Mesothelial cell of epicardium (in vitro differentiated cells): ENCODE measurements at places on chromosomes 3 and 15. TPM values are rescaled to one million over a fixed set of nuclear protein-coding genes. Genes with fewer than 3 reads are reported as not detected.

SLC6A1 gene
- not detected in 3 replicates for total RNA-seq

DNA sequence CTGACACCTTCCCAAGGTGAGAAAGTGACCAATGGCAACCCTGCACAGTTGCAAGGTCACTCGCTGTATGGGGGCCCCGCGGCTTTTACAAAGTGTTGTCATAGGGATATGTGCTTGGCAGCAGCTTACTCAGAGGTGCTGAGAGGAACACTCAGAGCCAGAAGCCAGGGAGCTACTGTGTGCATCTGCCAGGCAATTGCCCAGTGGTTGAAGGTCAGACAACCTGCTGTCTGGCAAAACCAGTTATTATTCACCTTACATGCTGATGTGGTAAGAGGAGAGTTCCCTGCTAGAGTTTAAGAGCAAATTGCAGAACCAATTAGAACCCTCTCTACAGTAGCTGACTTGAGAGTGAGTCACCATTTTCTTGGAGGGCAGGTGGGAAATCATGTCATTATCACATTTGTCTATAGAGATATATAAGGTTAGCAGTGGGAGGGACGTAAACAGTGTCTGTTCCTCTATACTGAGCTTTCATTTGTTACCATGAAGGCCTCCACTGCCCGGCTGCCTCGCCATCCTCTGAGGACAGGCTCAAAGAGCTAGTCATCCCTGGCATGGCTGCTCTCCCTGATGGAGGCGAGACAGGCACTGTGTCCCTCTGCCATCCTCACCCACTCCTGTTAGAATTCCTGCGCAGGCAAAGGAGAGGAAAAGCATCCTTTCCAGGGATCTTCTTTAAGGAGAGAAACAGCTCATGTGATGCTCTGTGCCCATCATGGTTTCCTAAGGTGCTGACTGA lies 274.4 kb downstream of the PLCL2 start:
- H3K27ac ChIP-seq, result no peak overlapping the region
- H3K36me3 ChIP-seq, result peaks cover 16% of the 10 kb centered on the region
- H3K4me3 ChIP-seq, result no peak overlapping the region
- DNase-seq, result no peak
- no peaks in the 10 kb centered on the region for H3K27me3 ChIP-seq

DNA sequence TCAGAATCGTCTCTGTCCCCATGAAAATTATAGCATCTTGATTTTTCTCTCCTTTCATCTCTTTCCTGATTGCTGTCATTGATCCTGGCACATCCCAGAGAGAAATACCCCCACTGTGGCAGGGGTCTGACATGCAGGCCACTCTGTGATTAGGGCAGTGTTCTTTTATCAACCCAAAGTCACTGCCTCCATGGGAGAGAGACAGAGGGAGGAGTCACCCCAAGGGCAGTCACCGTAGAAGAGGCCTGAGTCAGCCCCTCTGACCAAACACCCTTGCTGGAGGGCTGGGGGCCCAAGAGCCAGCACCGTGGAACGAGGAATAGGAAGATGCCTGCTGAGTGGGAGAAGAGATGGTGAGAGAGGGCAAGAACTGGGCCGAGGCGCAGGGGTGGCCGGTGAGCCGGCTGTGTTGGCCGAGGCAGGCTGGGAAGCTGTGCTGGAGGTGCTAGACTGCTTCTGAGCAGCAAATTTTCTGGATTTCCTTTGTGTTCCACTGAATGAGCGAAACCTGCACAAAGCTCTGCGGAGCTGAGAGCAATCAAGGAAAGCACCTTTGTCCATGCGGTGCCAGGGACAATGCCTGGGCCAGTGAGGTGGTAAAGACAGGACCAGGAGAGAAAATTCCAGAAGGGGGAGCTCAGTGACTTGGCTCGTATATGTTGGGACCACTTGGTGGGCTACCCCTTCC lies 103.8 kb downstream of the ADCY5 start:
- no peak overlapping the region for H3K27ac ChIP-seq
- no peak overlapping the region for H3K4me3 ChIP-seq
- H3K36me3 ChIP-seq, result no peaks in the 10 kb centered on the region

DNA sequence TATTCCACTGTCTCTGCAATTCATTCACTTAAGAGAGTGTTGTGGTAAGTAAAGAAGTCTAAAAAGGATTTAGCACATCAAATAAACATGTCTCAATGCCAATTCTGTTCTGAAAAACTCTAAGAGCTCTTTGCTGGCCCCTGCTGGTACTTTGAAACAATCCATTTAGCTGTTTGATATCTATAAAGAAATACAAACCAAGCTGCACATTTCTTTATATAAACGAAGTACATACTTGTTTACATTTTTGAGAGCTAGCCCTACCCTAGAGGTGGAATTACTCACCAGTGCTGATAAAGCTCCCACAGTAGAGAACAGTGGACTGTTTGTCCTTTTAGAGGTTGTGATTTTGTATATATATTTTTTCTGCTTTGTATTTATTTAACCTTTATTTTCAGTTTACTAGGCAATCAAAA lies 75.5 kb downstream of the NEDD4 start:
- H3K27me3 ChIP-seq, result no peaks in the 10 kb centered on the region
- peaks cover 6% of the 10 kb centered on the region for H3K36me3 ChIP-seq
- H3K4me3 ChIP-seq, result no peak overlapping the region
- no peak for DNase-seq
- H3K27ac ChIP-seq, result no peak overlapping the region
- H3K4me1 ChIP-seq, result peaks cover 23% of the 10 kb centered on the region

DNA sequence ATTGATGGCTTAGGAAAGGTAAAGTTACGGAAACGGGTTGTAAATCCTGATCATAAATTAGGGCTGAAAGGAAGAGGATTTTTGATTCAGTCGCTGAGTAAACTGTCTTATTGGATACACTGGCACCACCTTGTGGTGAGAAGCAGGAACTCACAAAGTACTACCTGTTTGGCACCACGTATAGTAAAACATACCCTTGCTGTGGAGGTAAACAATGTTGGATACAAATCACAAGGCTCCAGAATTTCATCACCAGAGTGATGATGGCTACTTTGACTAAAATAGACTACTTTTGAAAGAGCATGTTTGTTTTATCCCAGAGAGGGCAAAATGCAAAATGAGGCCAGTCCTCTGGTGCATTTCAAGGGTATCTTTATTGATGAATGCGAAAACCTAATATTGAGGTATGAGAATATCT lies 216.9 kb downstream of the IGSF11 start:
- no peak overlapping the region for H3K4me3 ChIP-seq
- DNase-seq, result peak; percentile 51
- H3K36me3 ChIP-seq, result no peaks in the 10 kb centered on the region
- H3K27ac ChIP-seq, result no peak overlapping the region
